ENCODE measurements at places on chromosomes 1 and 21.

DNA sequence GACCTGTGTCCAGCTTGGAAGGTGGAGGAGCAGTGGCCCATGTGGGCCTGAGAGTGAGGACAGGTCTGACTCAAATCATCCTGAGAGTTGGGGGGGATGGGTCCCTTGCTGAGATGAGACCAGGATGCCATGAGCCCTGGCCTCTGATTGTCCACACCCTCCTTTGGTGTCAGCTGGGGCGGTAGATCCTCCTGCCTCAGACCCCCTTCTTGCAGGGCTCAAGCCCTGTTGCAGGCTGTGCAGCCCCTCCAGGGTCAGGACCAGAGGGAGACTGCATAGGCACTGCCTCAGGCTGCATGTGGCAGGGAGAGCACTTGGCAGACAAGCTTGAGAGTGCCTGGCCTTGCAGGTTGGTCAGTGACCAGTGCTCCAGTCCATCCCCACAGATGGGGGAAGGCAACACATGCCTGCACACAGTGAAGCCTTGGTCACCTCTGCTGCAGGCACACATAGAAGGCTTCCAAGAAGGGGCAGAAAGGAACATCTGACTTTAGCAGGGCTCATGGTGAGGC lies 82.2 kb upstream of the ACTRT2 start:
- no peak for DNase-seq

- no peak for DNase-seq
These were observed 15.4 kb downstream of the AMPD2 start for GRCh38 chr1:109634771-109635750.

- DNase-seq, result no peak
These were observed 408.4 kb downstream of the NTNG1 start for GRCh38 chr1:107549152-107549810.

DNA sequence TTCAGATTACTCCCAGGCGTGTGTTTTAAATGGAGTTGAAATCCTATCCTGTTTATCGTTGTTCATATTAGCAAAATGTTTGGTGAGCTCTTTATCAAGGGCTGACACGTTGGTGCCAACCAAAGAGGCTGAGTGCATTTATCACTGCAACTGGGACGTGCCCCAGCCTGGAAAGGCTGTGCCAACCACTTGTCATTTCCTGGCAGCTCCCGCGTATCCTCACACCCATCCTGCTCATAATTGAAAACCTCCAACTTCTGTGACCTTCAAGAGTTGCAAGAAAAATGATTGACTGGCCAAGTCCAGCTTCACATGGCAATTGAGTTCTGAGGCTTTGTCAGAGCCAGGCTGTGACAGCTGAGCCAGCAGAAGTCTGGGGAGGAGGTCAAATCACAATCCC lies 43.7 kb upstream of the KCNA3 start:
- DNase-seq, result no peak

DNA sequence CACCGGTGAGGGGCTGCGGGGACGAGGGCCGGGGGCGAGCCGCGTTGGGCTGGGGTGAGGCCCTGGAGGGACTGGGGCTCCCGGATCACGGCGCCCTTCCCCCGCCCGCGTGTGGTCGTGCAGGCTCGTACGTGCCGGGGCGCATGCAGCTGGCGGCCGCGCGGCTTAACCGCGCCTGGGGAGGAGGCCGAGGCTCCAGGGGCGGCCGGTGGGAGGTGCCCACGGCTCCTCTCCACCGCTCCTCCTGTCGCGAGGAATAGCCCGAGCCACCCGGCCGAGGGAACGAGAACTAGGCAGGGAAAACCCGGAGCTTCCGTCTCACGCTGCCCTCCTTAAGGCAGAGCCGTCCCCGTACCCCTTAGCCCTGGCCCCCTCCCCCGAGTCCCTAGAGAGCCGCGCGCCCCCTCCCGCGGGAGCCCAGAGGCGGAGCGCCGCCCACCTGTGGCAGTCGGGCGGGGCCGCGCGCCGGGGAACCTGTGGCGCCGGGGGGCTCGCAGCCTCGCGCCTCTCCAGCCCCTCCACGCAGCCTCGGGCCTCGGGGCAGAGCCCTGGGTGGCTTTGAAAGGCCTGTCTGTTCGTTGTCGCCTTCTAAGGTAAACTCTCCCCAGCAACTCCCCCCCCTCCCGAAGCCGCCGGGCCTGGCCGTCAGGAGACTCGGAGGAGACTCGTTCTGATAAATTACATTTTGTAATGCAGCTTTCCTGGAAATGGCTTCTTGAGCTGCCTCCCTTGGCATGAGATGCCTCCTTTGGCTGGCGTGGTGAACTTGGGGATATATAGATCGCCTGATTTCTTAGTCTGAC lies 746 bp downstream of the AK4 start:
- no peak for DNase-seq

DNA sequence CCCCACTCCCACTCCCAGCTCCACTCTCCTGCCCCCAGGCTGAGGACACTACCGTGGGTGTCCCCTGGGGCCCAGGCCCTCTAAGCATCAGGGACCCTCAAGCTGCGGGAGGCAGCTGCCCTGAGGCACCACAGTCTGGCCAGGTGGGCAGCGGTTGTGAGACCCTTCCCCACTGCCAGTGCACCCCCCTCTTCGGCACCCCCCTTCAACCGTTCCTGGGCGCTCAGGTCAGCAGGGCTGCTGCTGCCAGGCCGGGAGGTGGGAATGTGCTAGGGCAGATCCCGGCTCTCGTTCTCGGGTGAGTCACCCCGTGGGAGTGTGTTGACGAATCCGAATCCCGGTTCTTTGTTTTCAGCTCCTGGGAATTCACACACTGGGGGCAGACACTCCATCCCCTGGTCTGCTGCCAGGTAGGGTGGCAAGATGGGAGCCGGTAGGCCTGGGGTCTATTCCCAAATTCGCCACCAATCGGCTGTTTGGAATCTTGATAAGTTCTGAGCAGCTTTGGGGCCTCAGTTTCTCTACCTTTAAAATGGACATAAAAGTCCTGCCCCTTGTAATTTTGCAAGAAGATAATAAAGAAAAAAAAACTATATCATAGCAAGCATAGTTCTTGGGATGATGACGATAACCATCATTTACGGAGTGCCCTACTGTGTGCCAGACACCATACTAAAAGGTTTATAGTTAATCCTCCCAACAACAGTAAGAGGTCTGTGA lies 28.5 kb upstream of the CASZ1 start:
- DNase-seq, result peak; percentile 54

DNA sequence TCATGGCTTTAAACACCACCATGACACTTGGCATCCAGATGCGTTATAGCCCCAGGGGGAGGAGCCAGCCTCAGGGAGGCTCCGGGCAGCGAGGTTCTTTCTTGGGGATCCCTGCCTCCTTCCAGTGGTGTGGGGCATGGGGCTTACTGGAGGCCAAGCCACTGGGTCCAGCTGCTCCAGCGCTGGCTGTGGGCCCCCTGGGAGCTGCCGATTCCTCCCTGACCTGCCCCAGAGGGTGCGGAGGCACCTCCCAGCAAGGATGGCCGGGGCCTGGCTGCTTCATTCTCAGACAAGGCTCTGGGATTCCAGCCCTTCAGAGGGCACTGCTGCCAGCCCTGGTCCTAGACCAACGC lies 159.3 kb downstream of the PEX14 start:
- no peak for DNase-seq

DNA sequence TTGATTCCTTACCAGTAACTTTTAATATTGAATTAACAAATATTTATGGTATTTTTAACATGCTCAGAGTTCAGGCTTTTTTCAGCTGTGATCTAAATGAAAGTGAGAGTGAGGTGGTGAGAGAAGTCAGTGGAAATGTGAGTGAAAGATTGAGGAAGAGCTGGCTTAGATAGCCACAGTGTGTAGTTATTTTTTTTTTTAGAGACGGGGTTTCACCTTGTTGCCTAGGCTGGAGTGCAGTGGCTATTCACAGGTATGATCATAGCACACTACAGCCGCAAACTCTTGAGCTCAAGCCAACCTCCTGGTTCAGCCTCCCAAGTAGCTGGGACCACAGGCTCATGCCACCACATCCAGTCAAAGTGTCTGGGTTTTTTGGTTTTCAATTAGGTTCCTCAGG lies 10.9 kb downstream of the RNF11 start:
- DNase-seq, result no peak

DNA sequence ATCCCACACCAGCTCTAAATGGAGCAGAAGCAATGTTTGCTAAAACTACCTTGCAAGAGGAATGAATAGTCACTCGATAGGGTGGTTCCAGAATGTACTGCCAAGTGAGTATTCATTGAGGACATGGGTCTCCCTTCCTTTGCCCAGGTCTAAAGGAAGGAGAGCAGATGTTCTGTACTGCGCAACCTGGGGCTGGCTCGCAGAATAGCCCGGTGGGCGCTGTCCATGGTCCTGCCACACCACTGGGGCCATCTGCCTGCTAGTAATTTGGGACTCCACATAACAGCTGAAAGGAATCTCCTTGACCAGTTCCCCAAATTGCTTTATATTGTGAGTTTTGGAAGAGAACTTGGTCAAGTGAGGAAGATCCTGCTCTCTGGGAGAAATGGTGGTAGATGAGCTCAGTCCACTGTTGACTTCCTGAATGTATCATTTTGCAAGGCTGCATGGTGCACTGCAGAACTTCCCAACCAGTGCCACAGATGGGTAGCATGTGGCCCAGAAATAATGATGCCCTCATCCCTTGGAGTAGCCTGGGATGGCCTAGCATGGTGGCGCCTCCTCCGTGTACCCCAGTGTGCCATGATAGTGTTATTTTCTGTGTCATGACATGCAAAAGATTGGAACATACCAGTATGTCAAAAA lies 5.7 kb downstream of the SLC6A17 start:
- DNase-seq, result no peak

GRCh38 chr21:14096172-14096571 lies 114.6 kb downstream of the LIPI start:
- DNase-seq, result no peak

GRCh38 chr1:119622311-119623192 lies 25.5 kb downstream of the ZNF697 start:
- no peak for DNase-seq

- no peak for DNase-seq
These were observed 53.3 kb upstream of the ZC3H11B start for GRCh38 chr1:219666242-219666641.

GRCh38 chr1:105310063-105310462 lies 1560.4 kb downstream of the AMY1C start:
- no peak for DNase-seq

GRCh38 chr21:16407403-16408240 lies 677.8 kb downstream of the USP25 start:
- no peak for DNase-seq

DNA sequence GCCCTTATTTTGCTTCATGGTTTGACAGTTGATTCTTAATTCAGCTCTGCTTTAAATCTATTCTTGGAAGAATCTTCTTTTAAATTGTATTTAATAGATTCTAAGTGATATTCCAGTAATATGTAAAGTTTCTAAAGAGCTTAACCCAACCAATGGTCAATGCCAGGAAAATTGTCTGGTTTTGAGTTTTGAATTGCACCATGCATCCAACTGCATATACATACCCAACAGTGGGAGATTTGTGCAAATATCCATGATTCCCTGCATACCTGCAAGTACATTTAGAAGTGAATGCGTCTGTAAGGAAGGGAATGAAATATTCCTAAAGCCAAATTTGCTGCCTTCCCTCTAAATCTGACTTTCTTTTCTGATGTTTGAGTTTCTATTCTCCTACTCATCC lies 35.8 kb upstream of the C1orf105 start:
- DNase-seq, result no peak

GRCh38 chr21:46295996-46296752 lies 10.0 kb downstream of the YBEY start:
- no peak for DNase-seq

GRCh38 chr1:184860985-184861754 lies 106.5 kb upstream of the EDEM3 start:
- no peak for DNase-seq

GRCh38 chr1:158203693-158204457 lies 23.2 kb downstream of the CD1D start:
- DNase-seq, result no peak

DNA sequence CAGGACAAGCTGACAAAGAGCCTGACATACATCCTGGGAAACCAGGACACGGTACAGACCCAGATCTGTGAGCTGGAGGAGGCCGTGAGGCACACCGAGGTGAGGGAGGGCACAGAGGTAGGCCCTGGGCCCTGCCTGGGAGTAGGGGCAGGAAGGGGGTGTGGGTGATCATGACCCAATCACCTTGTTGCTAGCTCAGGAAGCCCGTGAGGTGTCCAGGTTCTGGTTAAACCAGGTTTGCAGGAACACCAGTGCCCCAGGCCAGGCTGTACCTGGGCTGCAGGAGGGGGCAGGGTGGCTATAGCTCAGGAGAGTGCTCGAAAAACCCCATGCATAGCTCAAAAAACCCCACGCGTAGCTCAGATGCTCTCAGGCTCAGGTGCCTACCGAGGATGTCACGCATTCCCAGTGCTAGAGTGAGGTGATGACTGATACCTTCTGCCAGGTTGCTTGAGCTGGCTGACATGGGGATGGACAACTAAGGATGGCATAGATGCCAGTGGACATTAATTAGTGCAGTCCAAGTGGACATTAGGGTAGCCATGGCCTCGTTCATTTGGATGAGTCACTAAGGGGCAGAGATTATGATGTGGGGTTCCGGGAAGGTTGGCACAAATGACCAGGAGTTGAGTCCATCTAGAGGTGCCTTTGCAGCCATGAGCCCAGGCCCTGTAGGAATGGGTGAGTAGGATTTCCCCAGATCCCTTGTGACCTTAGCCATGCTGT lies 3.7 kb downstream of the TRIM46 start:
- no peak for DNase-seq

DNA sequence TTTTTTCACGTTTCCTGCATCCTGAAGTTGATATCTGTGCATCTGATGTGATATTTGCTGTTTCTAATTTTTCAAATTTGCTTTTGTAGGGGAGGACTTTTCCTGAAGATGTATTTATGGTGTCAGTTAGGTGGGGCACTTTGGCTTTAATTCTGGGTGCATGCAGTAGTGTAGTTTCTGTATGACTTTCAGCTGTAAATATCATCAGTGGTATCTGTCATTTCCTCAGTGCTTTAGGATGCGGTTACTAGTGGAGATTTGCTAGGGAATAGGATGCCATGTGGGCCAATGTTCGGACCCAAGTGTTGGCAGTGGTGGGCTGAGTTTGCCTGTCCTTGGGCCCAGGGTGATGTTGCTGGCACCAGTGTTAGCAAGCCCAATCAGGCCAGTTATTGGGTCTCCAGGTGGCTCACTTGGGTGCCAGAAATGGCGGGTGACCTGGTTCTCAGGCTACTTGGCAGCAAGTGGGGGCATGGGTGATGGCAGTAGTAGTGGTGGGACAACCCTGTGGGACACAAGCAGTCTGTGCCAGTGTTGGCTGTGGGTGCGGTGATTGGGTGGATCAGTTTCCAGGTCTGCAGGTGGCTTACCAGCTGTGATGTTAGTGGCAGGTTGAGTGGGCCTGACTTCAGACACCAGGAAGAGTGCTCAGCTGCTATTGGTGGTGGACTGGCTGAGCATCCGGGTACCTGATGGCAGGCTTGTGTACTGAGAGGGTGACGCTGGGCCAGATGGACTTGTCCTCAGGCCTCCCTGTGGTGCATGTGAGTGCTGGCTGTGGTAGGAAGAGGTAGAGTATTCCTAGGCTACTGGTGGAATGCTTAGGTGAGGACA lies 24.4 kb downstream of the CD55 start:
- DNase-seq, result no peak

GRCh38 chr1:155882235-155882634 lies 22.9 kb downstream of the SYT11 start:
- no peak for DNase-seq

All from epithelial cell of prostate (primary cell).